ENCODE measurements at places on chromosomes 12 and 14.

DNA sequence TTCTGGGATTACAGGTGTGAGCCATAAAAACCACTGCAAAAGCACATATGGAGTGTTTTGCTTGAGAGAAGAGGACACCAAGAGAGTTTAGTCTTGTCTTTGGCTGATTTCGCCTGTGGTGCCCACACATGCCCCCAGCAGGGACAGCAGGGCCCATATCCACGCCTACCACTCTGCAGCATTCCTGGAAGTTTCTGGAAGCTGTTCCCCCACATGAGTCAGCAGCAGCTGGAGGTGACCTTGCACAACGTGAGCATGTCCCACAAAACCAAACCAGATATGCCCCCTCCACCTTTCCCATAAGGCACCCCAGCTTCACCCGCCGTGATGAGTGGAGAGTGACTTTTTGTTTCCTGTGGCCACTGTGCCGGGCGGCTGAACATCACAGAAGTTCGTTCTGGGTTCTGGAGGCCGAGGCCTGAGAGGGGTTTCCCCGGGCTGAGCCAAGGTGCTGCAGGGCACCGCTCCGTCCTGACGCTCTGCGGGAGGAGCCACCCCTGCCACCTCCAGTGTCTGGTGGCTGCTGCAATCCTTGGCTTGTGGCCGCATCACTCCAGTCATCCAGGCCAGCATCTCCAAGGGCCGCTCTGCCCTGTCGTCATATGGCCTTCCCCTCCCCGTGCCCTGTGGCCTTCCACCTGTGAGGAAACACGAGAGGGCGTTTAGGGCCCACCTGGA is 4.7 kb downstream of the ASPG start:
- DNase-seq: no peak

DNA sequence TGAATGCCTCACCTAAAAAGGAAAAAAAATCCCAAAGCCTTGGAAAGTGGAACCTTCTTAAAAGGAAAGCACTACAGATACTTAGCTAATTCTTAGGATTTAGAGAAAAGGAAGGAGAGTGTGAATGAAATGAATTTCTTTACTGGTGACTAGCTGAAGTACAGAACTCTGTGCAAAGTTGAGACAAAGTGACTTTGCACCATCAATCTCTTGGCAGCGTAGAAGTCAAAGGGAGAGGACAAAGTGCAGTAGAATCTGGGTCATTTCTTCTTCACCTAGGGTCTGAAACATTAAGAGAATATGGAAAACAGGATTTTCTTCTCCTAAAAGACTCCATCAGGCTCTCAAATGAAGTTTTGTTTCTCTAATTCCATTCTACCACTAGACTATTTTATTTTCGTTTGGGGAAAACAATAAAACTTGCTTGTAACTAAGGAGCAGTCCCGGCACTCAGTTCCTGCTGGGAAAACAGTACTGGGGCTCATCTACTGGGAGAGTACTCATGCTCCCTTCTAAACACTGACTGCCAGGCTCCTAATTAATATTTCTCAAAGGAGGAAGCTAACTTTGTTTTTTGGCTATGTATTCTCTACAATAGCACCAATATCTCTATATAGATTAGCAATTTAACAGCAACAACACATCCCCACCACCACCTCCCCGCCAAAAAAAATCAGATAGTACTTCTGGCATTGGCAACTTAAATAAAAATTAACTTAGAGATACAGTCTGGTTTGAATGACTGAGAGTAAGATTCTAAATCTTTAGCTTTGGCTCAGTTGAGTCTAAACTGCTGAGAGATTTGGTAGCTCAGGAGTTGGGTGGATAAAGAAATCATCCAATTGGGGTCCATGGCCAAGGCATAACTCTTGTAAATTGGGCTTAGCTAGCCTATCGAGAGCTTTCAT is 110.7 kb downstream of the SLC15A5 start:
- no peak for DNase-seq

- DNase-seq: no peak
Measured at GRCh38 chr12:98574110-98574509, 19.4 kb upstream of the SLC25A3 start.

DNA sequence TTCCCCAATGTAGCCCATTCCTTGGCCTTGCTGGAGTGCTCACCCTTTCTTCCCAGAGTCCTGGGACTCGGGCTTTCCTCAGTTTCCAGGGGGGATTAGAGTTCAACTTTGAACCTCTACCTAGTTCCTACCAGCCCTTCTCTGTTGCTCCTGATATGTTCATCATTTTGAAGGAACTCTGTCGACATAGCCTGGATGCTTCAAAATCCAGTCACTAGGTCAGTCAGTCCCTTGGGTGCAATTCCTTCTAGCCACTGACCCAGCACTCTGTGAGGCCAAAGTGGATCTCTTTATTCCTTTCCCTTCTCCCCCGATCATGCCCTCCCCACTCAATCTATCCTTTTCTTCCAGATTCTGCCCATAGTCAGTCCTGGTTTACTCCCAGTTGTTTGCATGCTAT is 72.3 kb upstream of the TMCC3 start:
- DNase-seq: no peak

DNA sequence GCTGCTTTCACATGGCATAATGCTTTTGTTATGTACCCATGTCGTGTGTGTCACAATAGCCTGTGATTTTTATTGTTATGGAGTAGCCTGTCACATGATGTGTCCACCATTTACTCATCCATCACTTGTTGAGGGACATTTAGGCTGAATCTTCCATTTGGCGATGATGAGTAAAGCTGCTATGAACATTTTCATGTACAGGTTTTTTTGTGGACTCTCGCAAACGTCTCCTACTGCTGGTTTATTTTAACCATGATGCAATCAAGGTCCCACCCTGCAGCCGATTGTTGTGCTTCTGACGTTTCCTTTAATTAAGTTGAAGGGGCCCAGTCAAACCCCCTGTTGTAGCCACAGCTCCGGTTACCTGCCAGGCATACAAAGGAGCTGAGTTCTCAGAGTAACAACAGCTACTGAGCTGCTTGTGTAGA is 63.2 kb downstream of the ZNF664 start:
- no peak for DNase-seq

- no peak for DNase-seq
Measured at GRCh38 chr14:96161636-96162035, 43.0 kb upstream of the BDKRB2 start.

- no peak for DNase-seq
Measured at GRCh38 chr14:100738704-100739131, 12.0 kb downstream of the DLK1 start.

DNA sequence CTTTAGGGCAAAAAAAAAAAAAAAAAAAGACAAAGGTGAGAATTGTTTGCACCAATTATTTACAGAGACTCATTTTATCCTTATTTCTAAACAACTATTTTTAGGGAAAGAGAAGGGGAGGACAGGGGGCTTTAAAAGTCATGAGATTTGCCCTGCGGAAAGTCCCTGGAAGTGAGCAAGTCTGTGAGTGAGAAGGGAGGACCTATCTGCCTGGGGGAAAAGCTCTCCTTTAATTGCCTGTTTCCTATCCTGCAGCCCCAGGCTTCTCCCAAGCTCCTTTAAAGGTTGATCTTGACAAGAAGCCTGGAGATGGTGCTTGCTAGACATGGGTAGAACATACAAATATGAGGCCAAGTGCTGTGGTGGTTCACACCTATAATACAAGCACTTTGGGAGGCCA is 8.3 kb upstream of the CHST11 start:
- no peak for DNase-seq

DNA sequence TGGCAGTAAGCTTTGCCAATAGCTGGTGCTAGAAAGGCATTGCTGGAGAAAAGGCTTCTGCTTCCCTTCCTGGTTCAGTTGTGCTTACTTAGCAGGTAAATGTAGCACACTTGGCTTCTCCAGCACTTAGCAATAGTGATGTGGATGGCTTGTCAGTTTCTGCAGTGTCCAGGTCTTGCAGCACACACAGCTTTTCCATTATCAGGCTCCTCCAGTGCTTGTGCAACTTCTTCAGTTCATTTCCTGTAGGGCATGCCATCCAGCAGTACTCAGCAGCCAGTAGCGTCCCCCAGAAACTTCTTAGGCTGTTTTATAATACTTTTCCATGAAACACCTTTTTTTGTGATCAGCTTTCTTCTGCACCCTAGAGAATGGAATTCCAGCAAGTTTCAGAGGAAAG is 154.6 kb downstream of the SLC6A15 start:
- no peak for DNase-seq

- DNase-seq: no peak
Measured at GRCh38 chr12:132689227-132689626, 1.8 kb downstream of the PXMP2 start.

DNA sequence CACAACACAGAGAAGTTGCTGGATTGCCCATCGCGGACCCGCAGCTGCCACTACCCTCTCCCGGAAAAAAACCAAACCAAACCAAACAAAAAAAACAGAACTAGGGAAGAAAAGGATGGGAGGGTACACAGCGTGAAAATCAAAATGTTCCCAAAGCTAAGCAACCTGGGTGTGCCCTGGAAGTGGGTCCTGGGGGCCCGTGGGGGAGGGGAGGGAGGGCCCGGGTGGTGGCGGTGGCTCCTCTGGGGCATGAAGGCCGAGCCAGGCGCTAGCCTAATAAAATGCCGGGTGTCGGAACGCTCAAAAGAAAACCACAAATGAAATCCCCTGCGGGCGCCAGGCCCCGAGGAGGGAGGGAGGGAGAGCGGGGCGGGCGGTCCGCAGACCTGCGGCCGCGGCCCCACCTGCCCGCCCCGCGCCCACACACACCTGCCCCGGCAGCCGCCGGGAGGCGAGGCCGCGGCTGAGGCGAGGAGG is 787 bp downstream of the HECTD4 start:
- peak; percentile 72 for DNase-seq

DNA sequence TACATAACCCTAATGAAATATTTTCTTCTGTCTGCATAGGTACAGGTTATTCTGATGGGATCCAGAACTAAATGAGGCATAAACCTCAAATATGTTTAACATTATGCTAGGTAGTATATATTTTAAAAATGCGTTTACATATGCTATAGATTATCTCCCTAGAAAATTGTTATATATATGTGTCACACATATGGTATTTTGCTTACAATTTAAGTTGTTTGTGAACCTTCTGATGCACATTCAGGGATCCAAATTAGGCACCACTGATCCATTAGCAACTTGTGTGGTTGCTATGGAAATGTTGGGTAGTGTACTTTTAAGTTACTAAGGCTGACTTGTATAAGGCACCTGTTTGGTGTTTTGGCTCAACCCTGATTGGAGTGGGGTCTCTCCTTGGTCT is 456.7 kb downstream of the AEBP2 start:
- no peak for DNase-seq

- no peak for DNase-seq
Measured at GRCh38 chr12:124021007-124021406, 48.0 kb downstream of the ZNF664 start.

- DNase-seq: no peak
Measured at GRCh38 chr14:100559455-100559854, 27.8 kb downstream of the BEGAIN start.

DNA sequence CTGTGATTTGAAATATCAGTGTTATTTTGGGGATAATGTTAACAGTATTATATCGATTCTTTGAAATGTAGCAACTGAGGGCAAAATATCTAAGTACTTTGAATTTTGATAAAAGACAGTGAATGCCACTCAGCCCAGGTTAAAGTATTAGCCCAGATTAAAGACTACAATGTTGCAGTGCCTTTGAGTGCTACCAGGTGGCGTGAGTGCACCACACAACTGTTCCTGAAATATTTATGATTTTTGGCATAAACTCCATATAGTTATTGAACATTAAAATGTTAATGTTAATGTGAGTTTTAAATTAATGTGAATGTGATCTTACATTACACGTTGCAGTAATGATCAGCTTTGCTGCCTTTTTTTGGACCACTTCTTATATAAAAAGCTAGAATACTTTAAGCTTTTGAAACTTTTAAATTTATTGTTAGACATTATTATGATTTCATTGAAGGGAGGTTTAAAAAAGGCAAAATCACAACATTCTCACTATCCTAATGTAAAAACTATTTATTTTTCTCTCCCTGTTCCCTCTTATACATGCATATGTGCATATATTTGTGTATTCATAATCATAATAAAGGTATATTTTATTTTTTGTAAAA is 22.5 kb downstream of the MRPS35 start:
- peak; percentile 29 for DNase-seq

DNA sequence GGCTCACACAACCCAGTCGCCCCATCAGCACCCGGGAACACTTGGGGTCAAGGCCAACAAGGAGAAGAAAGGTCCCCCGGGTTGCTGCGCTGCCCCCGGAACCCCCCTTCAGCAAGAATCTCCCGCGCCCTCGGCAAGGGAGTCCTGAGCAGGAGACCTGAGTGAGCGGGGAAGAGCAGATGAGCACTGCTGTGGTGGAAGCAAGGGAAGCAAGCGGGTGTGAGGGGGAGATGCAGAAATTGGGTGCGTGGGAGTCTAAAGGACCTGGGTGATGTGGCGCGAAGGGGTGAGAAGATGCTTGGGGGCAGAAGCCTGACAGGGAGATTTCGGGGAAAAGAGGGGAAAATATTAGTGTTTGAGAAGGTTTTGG is 105.5 kb upstream of the PRB2 start:
- DNase-seq: no peak

GRCh38 chr12:122099280-122099749 is 20.8 kb downstream of the MLXIP start:
- no peak for DNase-seq

GRCh38 chr12:27382171-27382795 is 49.6 kb downstream of the BMAL2 start:
- DNase-seq: no peak

GRCh38 chr12:93612776-93613175 is 40.3 kb downstream of the SOCS2 start:
- DNase-seq: no peak

DNA sequence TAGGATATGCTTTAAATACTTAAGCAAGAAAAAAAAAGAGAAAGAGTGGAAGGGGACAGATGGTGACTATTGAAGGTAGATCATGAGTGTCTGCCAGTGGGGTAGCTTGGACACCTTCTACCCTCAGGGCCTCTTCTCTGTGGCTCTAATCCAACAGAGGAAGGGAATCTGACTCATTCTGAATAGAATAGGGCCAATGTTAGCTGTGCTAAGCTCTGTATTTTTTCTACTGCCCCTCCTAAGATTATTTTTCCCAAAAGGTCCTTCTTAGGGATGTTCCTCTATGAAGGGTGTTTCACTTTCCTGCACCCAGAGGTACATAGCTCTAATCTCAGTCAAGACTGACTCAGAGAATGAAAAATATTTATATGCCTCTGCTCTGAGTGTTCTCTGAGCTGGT is 25.6 kb downstream of the UNC79 start:
- DNase-seq: no peak

- DNase-seq: no peak
Measured at GRCh38 chr12:95574799-95575452, 23.6 kb upstream of the USP44 start.

GRCh38 chr14:77458249-77458950 is 507 bp downstream of the AHSA1 start:
- peak; percentile 27 for DNase-seq
